NCI-H446 treated with DMSO at 0.1 percent for 48 hours (cell line): ENCODE measurements at places on chromosomes 6 and 20.
A peak's percentile ranks its signal among the peaks of the same experiment; 100 is the strongest.

- DNase-seq = peak; percentile 15
Measured at GRCh38 chr6:38212579-38212978, 393.1 kb downstream of the ZFAND3 start.

GRCh38 chr20:45341939-45342854, 6.0 kb downstream of the SDC4 start:
- no peak for DNase-seq

DNA sequence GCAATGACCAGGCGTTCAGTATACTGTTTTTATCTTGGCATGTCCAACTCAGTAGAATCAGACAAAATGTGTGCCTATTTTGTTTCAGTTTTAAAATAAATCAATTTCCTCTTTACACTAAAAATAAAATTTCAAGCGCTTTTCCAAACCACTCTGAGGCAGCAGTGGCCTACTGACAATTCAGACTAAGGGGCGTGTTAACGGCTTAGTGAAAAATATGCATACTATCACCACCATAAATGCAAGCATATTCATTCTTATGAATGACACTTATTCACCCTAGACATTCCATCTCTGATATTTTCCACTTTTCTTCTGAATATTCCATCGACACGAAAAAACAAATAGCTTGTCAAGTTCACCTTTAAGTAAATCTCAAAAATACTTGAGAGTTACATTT, 7.5 kb downstream of the TBX18 start:
- DNase-seq = no peak

DNA sequence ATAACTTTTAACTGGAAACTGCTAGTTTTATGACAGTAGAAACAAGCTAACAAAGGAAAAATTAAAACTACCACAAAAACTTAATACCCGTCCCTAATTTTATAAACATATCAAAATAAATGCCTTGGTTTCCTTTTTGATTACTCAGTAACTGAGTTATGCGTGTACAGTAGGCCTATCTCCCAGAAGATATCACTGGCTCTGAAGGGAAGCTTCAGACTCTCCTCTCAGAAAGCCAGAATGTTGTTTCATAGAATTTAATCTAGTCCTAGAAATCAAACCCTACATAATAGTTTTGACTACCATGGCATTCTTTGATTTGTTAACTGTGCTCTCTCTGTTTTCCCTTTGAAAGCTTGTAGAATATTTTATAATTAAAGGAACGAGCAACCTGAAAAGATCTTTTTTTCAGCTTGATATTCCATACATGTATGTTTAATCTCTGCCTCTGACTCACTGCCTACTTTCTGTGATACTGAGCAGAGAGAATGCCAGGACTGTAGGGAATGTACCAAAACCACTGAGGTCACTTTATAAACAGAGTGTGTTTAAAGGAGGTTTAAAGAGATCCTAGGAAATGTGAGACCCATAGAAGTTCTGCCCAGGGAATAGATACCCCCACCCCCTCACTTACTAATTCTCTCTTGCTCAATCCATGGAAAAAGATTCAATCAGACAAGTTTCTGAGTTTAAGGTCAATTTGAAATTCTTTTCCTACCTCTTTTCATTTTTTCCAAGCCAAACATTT, 311.5 kb downstream of the HDGFL1 start:
- no peak for DNase-seq

- DNase-seq = no peak
Measured at GRCh38 chr6:130931683-130932082, 104.5 kb downstream of the SMLR1 start.

DNA sequence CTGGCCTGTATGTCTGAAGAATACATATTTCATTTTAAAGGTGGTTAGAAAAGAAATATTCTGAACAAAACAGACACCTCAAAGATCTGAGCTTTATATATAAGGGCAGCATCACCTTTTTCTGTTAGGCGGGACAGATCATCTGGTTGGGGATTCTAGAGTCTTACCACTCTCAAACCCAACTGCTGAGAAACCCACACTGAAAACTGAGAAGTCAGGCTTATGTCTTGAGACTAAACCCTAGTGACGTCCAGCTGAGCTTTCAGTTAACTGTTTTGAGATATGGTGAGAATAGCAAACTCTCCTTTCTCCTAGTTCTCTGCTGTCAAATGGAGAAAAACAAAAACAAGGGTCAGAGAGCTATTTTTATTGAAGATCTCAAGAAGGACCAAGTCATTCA, 63.7 kb upstream of the CCN6 start:
- no peak for DNase-seq

DNA sequence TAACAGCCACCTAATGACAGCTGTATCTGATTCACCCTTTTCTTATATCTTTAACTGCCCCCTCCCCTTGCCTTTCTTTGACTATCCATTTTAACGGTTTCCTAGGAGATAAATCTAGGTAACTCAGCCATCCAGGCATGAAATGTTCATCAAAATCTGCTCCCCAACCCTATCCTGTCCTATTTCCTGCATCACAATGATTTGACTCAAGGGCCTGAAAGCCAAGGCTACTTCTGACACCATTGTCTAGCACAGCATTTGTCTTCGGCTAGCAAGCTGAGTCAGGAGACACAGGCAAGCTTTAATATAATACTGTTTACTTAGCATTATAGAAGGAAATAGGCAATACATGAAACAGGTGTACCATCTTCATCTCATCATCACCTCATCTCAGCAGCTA, 31.6 kb upstream of the MANEA start:
- DNase-seq = no peak

- DNase-seq = no peak
Measured at GRCh38 chr6:149314325-149314905, 3.1 kb upstream of the TAB2 start.

- no peak for DNase-seq
Measured at GRCh38 chr20:17642404-17643269, 39.4 kb downstream of the RRBP1 start.

DNA sequence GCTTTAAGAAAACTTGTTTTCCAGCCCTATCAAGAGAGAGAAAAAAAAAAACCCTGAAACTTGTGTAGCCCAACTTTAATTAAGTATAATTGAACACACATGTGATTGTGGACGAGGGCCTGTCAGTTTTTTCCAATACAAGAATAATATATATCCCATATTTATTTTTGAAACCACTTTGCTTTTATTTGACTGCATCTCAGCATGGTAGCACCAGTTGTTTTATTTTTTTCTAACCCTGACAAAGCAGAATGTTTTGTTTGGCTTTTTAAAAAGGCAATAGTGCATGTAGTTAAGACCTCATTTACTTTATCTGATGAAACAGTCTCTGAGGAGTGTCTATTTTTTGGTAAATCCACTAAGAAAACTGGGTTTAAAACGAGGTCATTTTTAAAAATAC, 257.7 kb downstream of the CDKAL1 start:
- DNase-seq = peak; percentile 61

GRCh38 chr6:110971468-110971867, 10.4 kb upstream of the RPF2 start:
- DNase-seq = no peak

DNA sequence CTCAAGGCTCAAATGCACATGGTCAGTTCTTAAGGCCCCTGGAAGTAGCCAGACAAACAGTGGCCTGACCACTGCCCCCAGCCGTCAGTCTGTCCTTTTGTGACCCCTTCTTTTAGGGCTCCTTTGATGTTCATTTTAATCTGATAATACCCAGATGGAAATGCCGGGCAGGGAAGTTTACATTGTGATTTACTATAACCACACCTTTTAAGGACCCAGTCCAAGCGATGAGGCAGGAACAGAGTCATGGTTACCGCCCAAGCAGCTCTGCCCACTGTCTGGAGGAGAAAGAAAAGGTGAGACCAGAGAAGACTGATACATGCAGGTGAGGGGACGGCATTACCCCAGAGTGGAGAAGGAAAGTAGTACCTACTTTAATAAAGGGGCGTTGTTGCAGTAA, 110.6 kb downstream of the PLEKHG1 start:
- DNase-seq = no peak

GRCh38 chr6:29723666-29724588, 693 bp downstream of the HLA-F start:
- no peak for DNase-seq

GRCh38 chr20:20837574-20838021, 125.2 kb upstream of the RALGAPA2 start:
- peak; percentile 47 for DNase-seq

- DNase-seq = peak; percentile 26
Measured at GRCh38 chr20:58868795-58869194, 16.3 kb downstream of the GNAS start.

DNA sequence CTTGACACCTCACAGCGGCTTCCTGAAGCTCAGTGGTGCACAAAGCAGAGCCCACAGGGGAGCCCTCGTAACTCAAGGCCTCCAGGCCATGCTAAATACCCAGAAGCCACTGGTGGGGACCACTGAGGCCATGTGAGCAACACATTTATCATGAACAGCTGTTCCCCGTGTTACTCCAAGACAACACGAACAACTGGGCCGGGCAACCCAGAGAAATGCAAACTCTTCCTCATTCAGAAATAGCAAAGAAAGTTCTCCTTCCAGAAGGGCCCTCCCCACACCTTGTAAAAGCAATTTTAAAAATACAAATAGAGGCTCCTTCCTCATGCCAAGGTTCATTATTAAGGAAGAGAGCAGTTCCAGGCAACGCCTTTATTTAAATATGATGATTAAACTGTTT, 36.3 kb upstream of the SLCO4A1 start:
- DNase-seq = no peak

GRCh38 chr20:13995086-13995665, at the start of gene MACROD2:
TSS of gene MACROD2 (plus strand) at chr20:13995516.
- peak; percentile 96 for DNase-seq

GRCh38 chr6:14501240-14501639, 383.7 kb downstream of the CD83 start:
- DNase-seq = no peak

DNA sequence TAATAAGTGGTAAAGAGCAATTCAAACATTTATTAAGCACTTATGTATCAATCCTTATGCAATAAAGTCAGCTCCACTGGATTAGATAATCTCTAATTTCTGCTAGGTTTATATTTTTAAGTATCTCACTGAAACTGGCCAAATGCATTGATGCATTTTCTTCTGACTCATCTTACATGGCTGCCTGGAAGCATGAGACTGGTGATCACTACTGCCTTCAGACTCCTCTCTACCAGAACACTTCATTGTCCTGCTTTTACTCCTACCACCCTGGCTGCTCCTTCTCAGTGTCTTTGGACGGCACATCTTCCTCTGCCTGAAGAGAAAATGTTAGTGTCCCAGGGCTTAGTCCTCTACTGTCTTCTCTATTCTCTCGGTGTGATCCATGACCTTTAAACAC, 7.4 kb downstream of the CEP85L start:
- DNase-seq = no peak

DNA sequence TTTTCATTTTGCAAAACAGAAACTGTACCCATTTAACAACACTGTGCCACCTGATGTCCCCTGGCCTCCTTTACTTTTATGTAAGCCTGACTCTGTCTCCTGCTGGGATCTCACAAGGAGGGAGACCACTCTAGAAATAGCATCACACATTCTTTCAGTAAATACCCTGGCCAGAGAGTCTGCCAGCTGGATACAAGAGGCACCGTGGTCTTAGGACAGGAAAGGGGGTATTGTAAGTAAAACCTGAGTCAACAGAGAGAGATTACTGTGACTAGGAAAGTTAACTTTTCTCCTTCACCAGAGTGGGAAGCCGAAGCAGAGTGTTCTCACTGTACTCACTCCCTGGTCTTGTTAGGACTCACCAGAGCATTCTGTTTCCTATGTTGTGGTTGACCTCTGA, 27.8 kb downstream of the CMTR1 start:
- no peak for DNase-seq

- DNase-seq = no peak
Measured at GRCh38 chr20:55561259-55561658, 444.1 kb downstream of the CBLN4 start.

- DNase-seq = no peak
Measured at GRCh38 chr20:1448081-1448620, 18.5 kb downstream of the NSFL1C start.

GRCh38 chr20:6122873-6123648, at the start of gene FERMT1:
TSS of gene FERMT1 (minus strand) at chr20:6123030. CDS start at chr20:6119554, 3,476 bp downstream.
- no peak for DNase-seq

DNA sequence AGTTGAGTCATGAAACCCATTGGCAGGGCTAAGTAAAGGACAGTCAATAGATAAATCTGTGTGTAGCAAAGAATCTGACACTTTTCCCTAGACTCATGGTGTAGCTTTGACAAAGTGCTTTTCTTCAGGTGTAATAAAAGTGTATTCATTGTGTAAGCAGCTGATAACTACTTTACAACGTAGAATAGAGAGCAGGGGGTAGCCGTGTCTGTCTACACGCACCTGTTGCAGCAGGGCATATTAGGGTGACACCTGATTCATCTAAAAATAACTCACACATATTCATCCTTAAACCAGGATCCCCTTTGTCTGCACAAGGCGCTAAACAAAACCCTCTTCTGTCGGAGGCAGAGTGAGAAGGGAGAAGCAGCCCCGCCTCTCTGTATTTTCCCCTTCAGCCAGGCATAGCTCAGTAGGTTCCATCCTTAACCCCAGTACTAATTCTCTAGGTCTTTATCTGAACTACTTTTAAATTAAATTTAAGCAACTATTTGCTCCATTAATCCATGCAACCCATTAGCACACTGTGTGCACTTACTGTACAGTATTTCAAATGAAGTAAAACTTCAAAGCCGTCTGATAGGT, 306.7 kb upstream of the SASH1 start:
- DNase-seq = no peak

- DNase-seq = no peak
Measured at GRCh38 chr20:13286607-13287006, 65.5 kb downstream of the ISM1 start.

GRCh38 chr6:149045404-149045803, 272.1 kb upstream of the TAB2 start:
- no peak for DNase-seq

GRCh38 chr6:72504406-72504805, 117.5 kb upstream of the KCNQ5 start:
- DNase-seq = no peak

GRCh38 chr6:11944111-11944510, 68.0 kb upstream of the HIVEP1 start:
- DNase-seq = no peak

GRCh38 chr6:81547149-81547548, 205.3 kb downstream of the TENT5A start:
- DNase-seq = no peak

DNA sequence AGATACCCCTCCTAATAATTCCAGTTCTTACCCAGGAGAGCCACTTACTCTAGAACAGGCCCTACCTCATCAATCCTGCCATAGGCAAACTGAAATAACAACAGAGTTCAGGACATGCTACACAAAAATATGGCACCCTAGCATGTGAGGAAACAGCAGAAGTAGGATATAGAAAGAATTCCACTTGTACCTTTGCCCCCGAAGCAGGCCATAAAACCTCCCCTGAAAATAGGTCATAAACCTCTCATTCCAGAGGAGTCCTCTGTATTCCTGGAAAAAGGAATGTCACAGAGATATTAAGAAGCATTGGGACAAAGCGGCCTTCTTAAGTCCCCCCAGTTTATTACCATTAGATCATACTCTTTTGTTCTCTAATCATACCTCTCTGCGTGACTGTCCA, 504.3 kb upstream of the MARCKS start:
- DNase-seq = no peak

- no peak for DNase-seq
Measured at GRCh38 chr20:19406381-19406780, 193.9 kb downstream of the SLC24A3 start.
